ENCODE measurements at places on chromosomes 1 and 21. TPM values are rescaled to one million over a fixed set of nuclear protein-coding genes. Genes with fewer than 3 reads are reported as not detected.

ANKRD45 gene
- 1.1 TPM for total RNA-seq

OR2T6 gene
- total RNA-seq: not detected

CELF3 gene
- total RNA-seq: 2.7 TPM

SLFNL1 gene
- total RNA-seq: 3.0 TPM

HES3 gene
- not detected for total RNA-seq

Measured in transverse colon (tissue), 4 donors.